ENCODE measurements at places on chromosomes 7 and 10. TPM values are rescaled to one million over a fixed set of nuclear protein-coding genes. Genes with fewer than 3 reads are reported as not detected.

The ZP3 gene
- 16.7 TPM for total RNA-seq

The KNDC1 gene
- 0.24 TPM for total RNA-seq

- DNase-seq, result no peak
Observed at GRCh38 chr7:682810-683209, 43.7 kb upstream of the DNAAF5 start.

DNA sequence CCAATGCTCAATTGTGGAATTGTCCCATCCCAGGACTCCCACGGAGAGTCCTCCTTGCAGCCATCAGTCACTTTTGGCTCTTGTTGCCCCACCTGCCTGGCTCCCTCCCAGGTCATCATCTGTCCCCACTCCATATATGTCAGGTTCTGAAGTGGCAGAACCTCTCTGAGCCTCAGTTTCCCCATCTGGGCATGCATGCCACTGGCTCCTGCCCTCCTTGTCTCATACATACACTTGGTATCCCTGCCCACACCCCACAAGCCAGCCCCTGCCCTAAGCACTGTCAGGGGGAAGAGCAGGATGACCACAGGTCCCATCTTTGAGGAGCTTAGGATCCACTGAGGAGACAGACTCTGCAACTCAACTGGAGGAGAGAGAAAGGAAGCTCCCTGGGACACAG, 156.9 kb downstream of the GRID1 start:
- DNase-seq, result no peak

- no peak for DNase-seq
Observed at GRCh38 chr7:50807026-50807730, 24.5 kb upstream of the GRB10 start.

DNA sequence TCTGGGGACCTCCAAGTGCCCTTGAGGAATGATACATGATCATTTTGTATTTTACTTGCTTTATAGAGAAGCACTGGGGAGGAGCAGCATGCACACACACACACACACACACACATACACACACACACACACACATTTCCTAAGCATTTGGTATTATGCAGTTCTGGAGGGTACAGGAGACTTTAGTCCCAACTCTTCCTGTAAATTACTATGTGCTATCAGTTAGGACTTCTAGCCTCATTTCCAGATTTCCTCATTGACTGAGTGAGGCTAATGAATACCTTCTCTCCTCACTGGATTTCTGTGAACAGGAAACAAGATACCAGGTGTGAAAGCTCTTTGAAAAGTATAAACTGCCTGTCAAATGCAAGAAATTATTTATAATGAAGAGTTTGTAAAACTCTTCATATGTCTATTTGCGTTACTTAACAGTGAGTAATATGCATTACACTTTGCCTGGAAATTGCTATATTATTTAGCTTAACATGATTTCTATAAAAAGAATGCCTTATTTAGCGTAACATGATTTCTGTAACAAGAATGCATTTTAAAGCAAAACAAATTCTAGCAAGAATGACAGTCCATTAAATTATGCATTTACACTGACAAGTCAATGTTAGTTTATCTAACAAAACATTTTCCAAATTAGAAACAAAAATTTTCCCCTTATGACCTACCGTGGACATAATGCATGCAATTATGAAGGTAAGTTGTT, 34.2 kb downstream of the ACTA2 start:
- DNase-seq, result no peak

- DNase-seq, result no peak
Observed at GRCh38 chr7:46542076-46542475, 621.0 kb upstream of the IGFBP3 start.

GRCh38 chr10:77374189-77374656, 263.4 kb downstream of the KCNMA1 start:
- no peak for DNase-seq

The ANKRD61 gene
- total RNA-seq, result not detected

DNA sequence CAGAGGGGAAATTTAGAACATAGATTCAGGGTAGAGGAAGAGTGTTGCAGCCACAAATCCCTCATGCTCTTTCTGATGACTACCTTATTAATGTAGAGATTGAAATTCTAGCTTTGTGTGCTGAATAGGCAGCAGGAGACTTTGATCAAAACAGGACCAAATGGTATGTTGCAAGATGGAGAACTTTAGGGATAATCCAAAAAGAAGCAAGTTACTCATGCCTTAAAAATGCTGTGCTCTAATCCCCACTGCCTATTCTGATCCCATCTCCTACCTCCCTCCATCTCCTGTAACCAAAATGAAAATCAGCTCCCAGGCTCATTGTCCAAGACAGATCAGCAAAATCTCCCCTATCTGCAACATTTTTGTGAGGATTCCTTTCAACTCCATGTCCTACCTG, 31.3 kb downstream of the CH25H start:
- no peak for DNase-seq

DNA sequence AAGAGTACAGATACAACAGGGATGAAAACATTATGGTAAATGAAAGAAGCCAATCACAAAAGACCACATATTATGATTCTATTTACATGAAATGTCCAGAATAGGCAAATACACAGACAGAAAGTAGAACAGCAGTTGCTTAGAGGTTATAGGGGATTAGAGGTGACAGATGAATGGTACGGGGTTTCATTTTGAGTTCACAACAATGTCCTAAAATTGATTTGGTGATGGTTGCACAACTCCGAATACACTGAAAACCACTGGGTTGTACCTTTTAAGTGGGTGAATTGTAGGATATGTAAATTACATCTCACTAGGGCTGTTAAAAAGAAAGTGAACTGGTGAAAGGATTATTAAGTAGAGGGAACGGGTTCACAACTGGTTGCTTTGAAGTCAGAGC, 76.3 kb upstream of the MRLN start:
- no peak for DNase-seq

The GPR26 gene
- total RNA-seq, result not detected

DNA sequence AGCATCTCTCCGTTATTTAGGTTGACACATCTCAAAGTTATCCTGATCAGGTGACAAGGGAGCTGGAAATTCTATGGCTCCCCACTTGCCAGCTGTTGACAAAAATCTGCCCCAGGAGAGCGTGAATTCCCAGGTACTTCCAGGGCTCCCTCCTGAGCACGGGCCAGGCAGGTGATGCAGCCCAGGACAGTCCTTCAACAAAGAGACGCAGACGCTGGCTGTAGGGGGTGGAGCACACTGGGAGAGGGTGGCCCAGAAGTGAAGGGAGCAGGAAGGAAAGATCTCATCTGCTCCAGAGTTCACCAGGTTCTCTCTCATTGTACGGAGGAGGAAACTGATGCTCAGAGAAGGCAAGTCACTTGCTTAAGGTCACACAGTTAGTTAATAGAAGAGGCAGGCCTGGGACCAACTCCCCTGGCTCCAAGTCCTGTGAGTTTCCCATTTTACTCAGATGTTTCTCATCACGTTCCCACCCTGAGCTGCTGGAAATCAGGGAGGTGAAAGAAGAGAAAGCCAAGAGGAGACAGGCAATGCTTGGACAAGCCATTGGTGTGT, 41.0 kb upstream of the CHST3 start:
- DNase-seq, result no peak

DNA sequence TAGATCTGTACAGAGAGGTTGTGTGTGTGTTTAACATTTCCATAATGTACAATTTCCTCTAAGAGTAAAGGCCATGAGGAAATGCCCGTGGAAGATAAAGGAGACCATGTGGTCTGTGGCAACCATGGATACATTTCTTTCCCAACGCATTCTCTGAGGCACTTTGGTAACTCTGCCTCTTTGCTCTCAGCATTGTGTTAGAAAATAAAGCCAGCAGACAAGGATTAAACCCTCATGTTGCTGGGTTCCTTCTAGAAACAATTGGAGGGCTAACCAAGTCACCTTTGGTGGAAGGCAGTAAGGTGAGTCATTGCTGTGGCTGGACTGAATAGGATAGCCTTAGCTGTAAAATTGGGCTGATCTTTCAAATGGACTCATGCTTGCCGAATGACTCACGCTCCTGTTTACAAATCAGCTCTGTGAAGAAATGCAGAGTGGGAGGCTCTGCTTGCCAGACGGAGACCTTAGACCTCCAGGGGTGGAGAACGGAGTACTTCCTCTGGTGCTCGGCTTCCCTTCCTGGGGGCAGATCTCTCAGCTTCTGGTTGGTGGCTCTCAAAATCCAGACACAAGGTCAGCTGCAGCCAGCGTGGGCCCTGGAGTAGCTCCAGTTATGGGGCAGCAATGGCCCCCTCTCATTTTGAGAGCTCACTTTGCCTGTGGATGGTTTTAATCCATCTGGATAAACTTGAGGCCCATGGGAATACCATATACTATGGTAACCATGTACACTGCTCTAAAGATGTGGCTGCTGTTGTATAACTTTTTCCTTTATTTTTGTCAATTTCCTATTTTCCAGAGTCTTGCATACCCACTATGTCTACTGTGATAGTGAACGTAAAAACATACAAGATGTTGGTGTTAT, 137.3 kb downstream of the TCF7L2 start:
- no peak for DNase-seq

All from naive thymus-derived CD4-positive, alpha-beta T cell (primary cell).